T-helper 22 cell (primary cell): ENCODE measurements at places on chromosomes 1 and 21.

GRCh38 chr1:92577261-92577895 is 90.7 kb upstream of the GFI1 start:
- DNase-seq: no peak

DNA sequence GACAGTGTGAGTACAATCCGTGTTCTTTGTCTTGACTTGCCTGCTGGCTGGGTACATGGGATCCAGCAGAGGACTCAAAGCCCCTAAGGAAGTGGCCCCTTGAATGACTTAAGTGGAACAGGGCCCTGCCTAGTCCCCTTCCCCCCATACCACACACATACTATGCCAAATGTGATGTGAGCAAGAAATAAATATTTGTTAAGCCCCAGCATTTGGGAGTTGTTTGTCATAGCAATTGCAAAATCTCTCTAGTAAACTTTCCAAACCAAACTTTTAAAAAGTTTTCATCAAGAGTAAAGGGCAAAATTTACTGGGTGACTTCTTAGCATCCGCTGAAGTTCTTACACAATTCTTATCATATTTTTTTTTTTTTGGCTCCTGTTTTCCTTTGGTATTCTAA is 32.5 kb upstream of the CACHD1 start:
- DNase-seq: no peak

DNA sequence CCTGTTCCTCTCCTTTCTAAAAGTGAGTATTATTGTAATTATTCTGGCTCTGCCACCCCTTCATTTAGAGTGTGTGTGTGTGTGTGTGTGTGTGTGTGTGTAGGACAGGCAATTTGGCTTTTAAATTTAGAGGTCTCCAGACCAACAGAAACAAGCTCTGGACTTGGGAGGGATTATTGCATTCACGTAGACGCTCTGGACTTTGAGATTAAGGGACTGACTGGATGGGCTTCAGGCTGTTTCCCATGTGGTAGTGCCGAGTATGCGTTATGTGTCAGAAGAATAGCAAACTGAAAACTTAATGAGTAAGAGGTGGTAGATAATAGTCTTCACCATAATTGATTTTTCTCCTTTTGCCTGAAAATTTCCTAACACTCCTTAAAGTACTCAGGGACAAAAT is 281.9 kb downstream of the USP25 start:
- no peak for DNase-seq

DNA sequence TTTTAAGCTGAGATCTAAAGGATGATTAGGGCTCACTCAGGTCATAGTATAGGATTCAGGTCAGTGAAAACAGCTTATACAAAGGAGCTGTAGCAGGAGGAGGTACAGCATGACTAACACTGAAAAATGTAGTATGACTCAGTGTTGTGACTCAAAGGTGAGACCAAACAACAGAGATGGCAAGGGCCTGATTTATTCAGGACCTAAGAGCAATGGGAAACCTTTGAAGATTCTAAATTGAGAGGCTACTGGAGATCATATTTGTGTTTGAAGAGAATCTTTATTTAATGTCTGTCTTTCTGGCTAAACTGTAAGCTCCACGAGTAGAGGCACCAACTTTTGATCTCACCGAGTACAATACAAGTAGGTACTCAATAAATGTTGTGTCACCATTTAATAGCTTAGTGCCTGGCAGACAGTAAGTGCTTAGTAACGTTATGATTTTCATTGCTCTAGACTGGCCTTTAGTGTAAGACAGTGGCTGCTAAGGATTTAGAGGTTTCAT is 43.5 kb downstream of the PRKAA2 start:
- DNase-seq: no peak

- peak; percentile 33 for DNase-seq
Observed at GRCh38 chr1:224183591-224184312, 712 bp downstream of the DEGS1 start.

GRCh38 chr1:197865809-197866208 is 36.6 kb upstream of the C1orf53 start:
- no peak for DNase-seq

DNA sequence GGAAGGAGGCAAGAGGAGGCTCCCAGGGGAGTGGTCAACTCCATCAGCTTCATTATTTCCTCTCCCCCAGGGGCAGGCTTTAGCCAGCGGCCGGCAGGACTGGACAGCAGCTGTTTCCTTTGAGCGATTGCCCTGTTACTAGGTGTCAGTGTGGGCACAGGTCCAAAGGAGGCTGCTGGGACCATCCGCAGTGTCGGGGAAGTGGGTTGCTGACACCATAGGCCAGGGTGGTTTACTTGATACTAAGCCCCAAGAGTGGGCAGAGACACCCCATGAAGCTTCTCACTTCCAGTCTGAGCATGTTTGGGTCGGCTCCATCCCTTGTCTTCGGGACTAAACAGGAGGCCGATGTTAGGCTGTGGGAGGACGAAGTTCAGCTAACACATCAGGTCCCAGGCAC is 63.6 kb downstream of the KAZN start:
- no peak for DNase-seq
